Osteocyte (in vitro differentiated cells): ENCODE measurements at places on chromosomes 11 and 22. TPM values are rescaled to one million over a fixed set of nuclear protein-coding genes. Genes with fewer than 3 reads are reported as not detected.
A peak's percentile ranks its signal among the peaks of the same experiment; 100 is the strongest.

DNA sequence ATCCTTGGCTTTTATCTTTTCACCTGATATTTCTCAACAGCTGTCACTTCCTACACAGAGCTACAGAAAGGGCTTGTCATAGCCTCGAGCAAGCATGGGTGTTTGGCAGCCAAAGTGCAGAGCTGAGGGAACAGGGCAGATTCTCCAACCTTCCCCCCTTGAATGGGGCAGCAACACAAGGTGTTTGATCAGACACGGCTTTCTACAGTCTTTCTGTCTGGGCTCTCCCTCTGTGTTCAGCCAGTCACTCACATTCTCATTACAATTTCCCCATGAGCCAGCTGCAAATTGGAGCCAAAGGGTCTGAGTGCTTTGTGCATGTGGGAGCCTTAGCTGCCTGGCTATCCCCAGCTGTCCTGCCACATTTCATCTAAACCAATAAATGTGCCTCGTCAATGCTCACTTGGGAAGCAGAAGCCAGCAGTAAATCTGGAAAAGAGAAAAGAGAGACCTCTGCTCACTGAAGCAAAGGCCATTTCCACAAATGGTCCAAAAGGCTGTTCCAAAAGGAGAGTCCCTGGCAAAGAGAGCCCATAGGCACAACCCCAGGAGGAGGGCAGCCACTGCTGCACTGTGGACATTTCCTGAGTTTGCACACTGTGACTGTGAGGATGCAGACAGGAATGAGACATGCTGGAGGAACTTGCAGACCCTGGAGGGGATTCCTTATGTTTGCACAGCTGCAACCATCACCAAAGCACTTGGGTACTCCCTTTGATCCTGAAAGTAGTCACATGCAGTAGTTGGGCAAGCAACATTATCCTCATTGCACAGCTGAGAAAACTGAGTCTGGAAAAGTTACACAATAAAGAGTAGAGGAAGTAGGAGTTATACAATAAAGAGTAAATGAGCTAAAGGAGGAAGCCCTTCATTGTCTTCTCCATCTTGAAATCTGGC lies 186.8 kb downstream of the FAM181B start:
- DNase-seq = no peak

DNA sequence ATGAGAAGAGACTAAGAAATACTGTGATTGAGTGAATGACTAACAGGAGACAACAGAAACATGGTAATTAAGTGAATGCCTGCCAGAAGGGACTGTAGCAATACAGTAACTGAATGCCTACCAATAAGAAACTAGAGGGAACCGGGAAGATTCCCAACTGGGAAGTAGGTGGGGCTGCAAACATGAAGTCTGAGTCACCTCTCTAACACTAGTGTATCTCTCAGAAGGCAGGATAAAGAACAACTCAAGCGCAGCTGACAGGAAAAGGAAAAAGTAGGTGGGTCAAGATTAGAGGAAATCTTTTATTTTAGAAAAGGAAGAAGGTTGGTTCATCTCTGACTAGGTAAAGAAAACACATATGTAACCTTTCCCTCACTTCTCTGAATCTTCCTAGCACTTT lies 14.0 kb downstream of the C11orf42 start:
- DNase-seq = no peak

- no peak for DNase-seq
These were observed 325.1 kb downstream of the DLG2 start for GRCh38 chr11:85301895-85302678.

DNA sequence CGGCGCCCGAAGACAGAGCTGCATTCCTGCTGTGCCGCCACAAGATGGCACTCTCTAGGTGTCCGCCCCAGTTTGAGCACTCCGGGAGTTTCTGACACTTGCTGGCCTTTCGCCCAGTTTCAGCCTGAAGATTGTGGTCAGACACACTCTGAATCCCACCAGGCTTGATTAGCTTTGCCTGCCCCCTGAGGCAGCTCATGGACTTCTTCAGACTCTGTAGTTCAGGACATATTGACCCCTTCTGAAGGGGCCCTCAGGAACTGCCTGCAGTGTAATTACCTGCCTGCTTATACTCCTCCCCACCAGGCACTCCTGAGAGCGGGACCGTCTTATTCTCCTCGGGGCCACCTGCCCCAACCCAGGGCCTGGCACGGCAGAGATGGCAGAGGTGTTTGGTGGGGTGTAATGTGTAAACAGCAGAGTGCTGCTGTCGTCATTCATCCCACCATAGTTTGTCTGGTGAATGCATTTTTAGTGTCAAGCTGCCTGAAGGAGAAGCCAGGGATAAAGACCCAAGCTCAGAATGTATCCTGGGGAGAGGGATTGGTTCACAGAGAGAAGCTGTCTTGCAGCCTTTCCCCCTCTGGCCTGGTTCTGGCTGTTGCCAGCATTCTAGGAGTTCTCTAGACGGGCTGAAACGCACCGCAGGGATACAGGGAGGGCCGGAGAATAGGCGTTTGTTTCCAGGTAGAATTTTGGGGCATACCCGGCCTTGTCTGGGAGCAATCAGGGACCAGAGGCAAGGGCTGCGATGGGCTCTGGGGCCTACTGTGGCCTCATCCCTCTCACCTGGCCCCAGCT lies 46.4 kb downstream of the EIF3F start:
- peak; percentile 90 for DNase-seq

The PARVB gene
- total RNA-seq = 4.4 and 5.4 TPM in 2 replicates

The NOX4 gene
- total RNA-seq = 19.6 and 20.1 TPM in 2 replicates
